ENCODE measurements at places on chromosomes 1 and 21.

- no peak for DNase-seq
Measured at GRCh38 chr1:226985839-226986463, 45.9 kb downstream of the COQ8A start.

DNA sequence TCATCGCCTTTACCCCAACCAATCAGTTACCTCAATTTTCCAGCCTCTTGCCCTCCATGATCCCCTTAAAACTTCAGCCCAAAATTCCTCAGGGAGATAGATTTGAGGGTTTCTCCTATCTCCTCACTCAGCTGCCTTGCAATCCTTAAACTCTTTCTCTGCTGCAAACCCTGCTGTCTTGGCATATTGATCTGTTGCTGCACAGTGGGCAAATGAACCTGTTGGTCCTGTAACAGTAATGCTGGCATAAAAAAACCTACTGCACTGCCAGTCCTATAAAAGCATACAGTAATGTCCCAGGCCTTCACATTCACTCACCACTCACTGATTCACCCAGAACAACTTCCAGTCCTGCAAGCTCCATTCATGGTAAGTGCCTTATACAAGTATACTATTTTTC, 5.1 kb upstream of the TEDDM1 start:
- DNase-seq, result no peak

- no peak for DNase-seq
Measured at GRCh38 chr1:180123463-180123936, 31.2 kb upstream of the QSOX1 start.

DNA sequence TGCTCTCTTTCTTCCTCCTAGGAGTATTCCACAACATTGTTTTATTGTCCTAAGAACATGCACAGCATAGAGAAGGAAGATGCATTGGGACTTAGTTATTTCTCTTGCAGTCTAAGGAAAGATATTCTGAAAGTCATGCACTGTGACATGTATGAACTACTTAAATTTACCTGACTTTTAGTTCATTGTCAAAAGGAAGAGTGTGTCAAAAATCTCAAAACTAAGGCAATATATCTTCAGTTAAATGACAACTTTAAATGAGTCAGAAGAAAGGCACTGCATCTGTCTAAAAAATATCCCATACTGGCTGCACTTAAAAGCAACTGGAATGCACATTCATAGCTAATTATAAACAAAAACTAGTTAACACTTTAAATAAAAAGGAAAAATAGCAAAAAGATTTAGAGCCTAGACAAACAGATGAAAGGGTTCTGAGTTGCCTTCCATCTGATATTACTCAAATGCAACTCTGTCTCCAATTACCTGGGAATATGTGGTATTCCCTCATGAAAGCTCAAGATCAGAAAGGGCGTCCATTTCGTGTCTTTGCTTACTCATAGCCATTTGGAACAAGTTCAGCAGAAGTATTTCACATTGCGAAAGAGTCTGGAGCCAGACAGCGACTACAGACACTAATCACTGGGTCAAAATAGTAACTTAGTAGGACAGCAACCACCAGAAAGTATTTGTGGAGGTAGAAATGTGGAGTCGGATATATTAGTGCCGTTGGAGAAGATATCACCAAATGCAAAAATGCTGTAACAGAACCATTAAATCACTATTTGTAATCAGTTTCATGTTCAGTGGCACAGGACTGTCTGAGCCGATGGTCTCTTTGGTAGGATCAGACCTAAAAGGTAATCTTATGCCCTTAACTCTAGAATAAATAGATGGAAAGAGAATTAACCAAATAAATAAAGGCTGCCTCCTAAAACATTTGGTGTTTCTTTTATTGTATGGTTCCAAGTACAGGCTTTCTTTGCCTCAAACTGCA, 225.7 kb downstream of the GREM2 start:
- no peak for DNase-seq

GRCh38 chr1:226466296-226466695, 58.4 kb upstream of the PARP1 start:
- DNase-seq, result no peak

DNA sequence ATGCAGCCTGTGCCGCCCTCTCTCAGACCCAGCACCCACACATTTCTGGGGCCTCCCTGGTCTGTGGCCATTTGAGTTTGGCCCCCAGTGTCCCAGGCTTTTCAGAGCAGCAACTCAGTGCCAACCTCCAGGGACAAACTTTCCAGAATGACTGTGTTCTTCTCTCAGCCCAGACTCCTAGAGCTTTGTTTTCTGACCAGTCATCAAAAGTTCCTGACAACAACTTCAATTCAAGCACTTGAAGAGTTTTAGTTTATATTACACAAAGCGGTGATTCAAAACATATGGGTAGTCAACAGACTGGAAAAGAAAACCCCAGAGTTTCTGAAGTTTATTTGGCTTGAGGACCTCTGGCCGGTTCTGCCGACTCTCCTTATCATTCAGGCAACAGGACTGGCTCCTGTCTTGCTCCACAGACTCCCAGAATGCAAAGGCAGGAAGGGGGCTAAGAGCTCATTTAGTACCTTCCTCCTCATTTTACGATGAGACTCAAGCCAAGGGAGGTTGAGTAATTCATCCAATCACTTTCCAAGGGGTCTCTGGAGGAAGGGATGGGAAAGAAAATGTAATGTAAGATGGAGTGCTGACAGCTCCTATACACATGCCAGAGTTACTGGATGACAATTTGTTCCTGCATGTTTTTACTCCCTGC, 27.0 kb upstream of the TIAM1 start:
- DNase-seq, result no peak

DNA sequence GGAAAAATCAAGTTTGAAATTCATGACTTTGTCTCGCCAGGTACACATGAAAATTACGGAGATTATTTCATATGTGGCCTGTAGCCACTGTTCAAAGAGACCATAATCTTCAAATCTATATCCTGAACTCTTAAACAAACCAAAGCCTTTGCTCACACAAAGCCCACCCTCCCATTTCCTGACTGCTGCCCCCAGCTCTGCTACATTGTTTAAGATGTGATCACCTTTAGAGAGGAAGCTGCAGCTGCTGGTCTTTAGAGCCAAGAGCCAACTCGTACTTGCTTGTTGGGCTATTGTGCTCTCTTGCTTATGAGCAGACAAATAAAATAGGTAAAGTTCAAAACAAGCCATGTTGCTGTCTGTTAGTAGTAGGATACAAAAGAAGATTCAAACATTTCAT, 71.9 kb downstream of the DTL start:
- no peak for DNase-seq

DNA sequence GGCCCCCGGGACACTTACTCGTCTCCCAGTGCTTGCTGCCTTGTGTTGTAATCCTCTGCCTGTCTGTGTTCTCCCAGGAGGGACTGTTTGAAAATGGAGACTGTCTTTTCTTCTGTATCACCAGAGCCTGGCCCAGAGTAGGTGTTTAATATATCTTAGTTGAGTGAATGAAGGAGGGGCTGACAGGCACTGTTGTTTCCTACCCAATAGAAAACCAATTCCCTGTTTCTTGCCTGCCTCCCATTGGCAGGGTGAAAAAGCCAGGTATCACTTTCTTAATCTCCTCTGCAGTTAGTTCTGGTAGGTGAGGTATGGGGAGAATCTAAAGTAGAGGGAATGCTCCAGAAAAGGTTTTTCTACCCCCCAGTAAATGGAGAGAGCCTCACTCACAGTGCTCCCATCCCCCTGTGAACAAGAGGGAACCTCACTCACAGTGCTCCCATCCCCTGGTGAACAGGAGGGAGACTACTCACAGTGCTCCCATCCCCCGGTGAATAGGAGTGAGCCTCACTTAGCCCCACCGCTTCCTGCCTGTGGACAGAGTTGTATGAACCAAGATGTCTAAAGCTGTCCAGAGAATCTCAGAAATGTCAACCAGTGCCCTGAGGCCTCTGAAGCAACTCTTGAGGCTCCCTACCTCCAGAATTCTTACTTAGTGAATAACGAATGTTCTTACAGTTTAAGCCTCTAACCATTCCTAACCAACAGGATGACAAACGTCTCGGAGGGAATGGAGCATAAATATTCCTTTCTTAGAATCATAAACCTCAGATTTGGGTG, at the start of gene GJA5:
Gene GJA5, minus strand, starts transcription at position 122 of the 780 bp plus-strand sequence. CDS start 1,364 bp downstream, outside the sequence.
- no peak for DNase-seq

GRCh38 chr1:149936992-149937705, 470 bp upstream of the MTMR11 start:
- no peak for DNase-seq

DNA sequence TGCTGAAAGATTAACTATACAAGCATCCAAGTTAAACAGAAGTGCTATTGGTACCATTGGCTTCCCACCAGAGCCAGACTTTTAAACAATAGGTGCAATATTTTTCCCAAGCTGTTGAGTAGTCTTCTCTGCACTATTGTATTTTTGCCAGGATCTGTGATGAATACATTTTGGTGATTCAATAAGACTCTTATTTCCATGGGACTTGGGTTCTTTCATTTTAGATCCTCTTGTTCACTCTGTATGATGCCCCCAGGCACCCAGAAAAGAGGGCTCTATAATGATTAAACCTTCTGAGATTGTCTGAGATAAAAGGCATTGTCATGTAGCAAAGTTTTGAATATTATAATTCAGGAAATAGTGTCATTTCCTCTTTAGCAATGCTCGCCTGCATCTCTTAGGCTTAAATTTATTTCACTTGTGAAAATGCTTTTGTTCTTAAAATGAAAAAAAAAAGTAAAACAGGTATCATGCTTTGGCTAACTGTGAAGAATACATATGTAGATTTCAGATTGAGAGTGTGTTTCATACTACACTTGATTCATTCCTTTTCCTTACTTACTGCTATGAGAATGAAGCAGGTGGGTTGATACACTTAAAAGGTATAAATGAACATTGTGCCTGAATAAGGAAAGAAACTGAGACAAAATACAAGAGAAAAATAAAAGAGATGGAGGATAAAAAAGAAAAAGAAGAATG, 275.0 kb downstream of the HMCN1 start:
- DNase-seq, result no peak

DNA sequence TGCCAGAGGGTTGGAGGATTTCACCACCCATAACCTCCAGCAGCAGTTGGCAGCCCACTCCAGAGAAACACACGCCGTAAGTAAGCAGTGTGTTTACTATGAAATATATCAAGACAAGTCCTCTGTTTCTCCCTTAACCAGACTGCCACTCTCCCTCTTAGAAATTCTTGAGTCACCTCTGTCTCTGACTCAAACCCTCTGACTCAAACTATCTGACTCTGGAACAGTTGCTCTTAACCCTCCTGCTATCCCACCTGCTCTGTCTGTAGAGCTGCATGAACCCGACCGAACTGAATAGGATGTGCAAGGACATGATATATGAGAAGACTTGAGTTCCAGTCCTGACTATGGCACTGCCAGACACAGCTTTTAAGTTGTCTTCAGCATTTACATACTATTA, 14.1 kb downstream of the INPP5B start:
- no peak for DNase-seq

GRCh38 chr1:174297351-174297750, 138.0 kb downstream of the RABGAP1L start:
- DNase-seq, result no peak

DNA sequence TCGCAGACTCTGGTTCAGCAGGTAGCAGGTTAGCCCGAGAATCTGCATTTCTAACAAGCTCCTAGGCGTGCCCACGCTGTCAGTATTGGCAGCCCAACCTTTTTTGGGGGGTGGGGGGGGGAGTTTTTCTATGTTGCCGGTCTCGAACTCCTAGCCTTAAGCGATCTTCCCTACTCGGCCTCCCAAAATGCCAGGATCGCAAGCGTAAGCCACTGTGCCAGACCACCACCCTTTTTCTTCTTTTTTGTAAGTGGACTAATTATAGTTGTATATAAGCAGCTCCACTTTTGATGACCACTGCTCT, 480 bp upstream of the MIS18A start:
- no peak for DNase-seq

DNA sequence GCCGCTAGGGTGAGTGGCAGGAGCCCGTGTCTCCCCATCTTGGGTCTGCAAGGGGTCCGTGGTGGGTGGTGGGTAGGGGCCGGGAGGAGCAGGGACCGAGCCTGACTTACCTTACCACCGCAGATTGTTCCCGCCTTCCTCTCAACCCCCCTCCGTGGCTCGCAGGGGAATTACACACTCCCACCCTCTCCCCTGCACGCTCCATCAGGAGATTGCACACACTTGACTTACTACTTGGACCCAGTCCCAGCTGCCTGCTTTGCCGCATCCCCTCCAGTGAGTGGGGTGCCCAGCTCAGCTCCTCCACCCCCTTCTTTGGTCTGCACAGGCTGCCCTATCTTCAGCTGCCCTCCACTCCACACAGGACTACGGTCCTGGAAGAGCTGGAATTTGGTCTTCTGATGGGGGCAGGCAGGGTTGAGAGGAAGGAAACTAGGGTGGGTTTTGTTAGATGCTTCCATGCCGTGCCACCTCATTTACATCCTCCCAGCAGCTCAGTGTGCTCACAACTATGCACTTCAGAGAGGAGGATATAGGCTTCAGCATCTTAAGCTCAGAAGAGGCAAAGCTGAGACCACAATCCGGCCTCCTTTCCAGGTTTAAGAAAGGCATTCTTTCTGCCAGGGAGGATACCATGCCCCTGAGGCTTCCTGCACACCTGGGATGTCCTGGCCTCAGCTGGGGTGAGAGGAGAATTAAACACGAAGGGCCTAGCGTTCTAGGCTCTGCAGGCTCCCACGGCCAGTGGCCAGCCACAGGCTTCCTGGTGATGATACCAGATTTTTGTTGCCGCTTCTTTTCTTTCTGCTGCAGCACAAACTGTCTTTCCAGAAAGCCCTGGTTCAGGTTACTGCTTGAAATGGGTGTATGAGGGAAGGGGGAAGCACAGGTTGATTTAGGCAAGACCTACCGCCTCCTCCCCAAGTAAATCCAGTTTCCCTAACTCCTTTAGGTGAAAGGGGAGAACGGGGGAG, 2.3 kb downstream of the KCNC4 start:
- DNase-seq, result no peak

GRCh38 chr1:59814901-59815825, at the start of gene HOOK1:
TSS of gene HOOK1 (plus strand) at chr1:59814949. CDS start at chr1:59815118, 169 bp downstream.
- no peak for DNase-seq

DNA sequence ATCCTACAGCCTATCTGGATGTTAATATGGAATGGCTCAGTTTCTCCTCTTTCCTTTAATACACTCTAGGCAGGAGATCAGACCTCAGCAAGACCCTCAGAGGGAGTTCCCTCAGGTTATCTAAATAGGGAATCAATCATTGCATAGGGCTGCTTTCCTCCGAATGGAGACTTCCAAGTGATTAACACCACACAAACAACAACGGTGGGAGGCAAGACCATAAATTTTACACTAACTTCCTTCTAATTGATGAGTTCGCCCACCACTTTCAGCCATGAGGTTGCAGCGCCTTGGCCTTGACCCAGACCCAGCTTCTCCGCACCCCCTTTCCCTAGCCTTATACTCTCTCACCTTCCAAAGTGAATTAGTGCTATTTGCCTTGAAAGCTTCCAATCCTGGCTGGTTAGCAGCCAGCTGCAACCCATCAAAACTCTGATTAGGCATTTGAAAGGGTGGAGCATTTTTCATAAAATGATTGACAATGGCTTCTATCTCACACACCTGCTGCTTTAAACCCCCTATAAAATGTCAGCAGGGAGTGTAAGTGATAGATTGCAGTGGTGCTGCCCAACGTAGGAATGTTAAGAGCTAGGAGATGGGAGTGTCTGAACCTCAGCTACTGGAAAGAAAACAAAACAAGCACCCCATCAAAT, 534.9 kb upstream of the USP24 start:
- DNase-seq, result no peak

- no peak for DNase-seq
Measured at GRCh38 chr1:5980314-5981008, 11.8 kb downstream of the NPHP4 start.
